Thyroid gland (tissue), 4 donors: ENCODE measurements at places on chromosomes 7 and 10. TPM values are rescaled to one million over a fixed set of nuclear protein-coding genes. Genes with fewer than 3 reads are reported as not detected.

Gene GDF2
- total RNA-seq, result not detected

Gene FOXI2
- total RNA-seq, result not detected

GRCh38 chr7:12494687-12495024, 75.9 kb upstream of the SCIN start:
- H3K36me3 ChIP-seq, result no peaks in the 10 kb centered on the region
- H3K27me3 ChIP-seq, result no peaks in the 10 kb centered on the region
- no peak for DNase-seq
- no peak overlapping the region for H3K27ac ChIP-seq
- H3K4me1 ChIP-seq, result no peaks in the 10 kb centered on the region

GRCh38 chr10:102752266-102752930, 8.7 kb downstream of the WBP1L start:
- peak overlapping the region; percentile 74 for H3K27ac ChIP-seq
- DNase-seq, result no peak
- no peak overlapping the region for H3K4me3 ChIP-seq
- no peaks in the 10 kb centered on the region for H3K27me3 ChIP-seq

- H3K4me1 ChIP-seq, result no peaks in the 10 kb centered on the region
- H3K36me3 ChIP-seq, result no peaks in the 10 kb centered on the region
- H3K27ac ChIP-seq, result no peak overlapping the region
- no peak overlapping the region for H3K4me3 ChIP-seq
Measured at GRCh38 chr10:16792675-16793074, 24.5 kb downstream of the RSU1 start.

DNA sequence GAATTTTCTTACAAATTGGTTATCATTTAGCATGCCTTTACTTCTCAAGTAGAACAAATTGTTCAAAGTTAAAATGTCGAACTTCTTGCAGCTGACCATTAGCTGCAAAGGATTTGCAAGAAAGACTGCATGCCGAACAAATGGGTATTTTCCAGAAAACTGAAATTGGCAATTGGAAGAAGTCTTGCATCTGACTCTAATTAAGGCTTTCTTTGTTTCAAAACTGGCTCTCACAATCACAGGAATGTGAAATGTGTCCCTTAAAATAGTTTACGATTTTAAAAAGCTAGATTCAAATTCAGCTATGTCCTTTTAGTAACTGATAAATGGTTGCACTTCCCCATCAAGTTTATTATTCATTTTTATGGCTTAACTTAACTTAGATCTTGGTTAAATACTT, 207.9 kb downstream of the ARL4A start:
- H3K27ac ChIP-seq, result no peak overlapping the region
- no peaks in the 10 kb centered on the region for H3K4me1 ChIP-seq
- DNase-seq, result no peak
- no peaks in the 10 kb centered on the region for H3K36me3 ChIP-seq
- no peak overlapping the region for H3K4me3 ChIP-seq
- no peaks in the 10 kb centered on the region for H3K27me3 ChIP-seq

Gene CPXM2
- total RNA-seq, result 6.3 TPM

Gene CTAGE8
- 21.4 TPM for total RNA-seq
